HT1080 (cell line): ENCODE measurements at places on chromosomes 4 and X. TPM values are rescaled to one million over a fixed set of nuclear protein-coding genes. Genes with fewer than 3 reads are reported as not detected.

The PCDH10 gene
- not detected in 2 replicates for total RNA-seq

The OPN1MW2 gene
- not detected in 2 replicates for total RNA-seq

The TLR2 gene
- total RNA-seq: not detected in 2 replicates

The GPRASP3 gene
- 0.40 and 0.71 TPM in 2 replicates for total RNA-seq
